ENCODE measurements at places on chromosomes 13 and 19.

- DNase-seq = no peak
Measured at GRCh38 chr13:36599641-36600040, 74.2 kb upstream of the SERTM1 start.

- DNase-seq = no peak
Measured at GRCh38 chr13:41004875-41005693, 14.0 kb downstream of the ELF1 start.

DNA sequence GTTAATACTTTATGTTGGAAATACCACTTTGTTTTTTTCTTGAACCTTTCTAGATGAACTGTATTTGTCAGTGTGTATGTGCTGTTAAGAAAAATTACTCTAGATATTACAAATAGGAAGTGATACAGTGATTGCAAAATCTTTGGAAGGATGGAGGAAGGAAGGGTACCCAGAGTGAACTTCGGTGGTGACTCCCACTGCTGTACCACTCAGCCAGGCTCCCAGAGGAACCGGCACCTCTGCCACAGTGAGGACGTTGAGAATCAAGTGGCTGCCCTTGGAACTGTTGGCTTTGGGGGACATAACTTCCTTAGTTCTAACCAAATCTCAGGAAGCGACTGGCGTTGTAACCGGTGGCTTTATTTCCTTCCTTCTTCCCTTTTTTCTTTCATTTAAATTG lies 184.7 kb downstream of the PCCA start:
- no peak for DNase-seq

DNA sequence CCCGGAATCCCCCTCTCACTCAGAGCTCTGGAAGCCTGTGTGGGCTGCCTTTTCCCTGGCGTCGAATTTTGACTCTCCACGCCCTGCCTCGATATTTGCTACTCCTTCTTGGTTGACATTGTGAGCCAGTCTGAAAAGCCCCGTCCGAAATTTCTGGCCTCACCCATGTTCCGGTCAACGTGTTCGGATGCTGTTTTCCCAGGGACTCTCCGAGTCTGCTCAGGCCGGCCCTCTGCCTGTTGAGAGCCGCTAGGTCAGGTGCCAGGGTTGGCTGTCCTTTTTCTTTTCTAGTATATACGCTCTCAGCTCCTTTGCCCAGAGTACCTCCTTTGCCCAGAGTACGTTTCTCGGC lies 6.8 kb upstream of the DGKH start:
- DNase-seq = no peak

DNA sequence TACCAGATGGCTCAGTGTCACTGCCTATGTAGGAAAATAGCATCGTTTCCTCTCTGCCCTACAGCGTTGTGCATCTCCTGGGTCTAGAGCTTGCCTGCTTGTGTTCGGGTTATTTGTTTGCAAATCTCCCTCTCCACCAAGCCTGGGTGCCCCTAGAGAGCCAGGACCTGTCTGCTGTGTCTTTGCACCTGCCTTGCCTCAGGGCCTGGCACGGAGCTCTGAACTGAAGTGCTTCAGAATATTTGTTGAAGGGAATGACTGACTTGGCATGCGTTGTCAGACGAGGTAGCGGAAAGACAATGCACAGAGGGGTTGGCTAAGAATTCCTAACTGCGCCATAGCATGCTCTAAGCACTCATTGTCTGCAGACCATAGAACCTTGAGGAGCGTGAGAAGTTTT lies 263.4 kb downstream of the FGF9 start:
- no peak for DNase-seq

All from T-cell (primary cell).